Kidney tubule cell (primary cell): ENCODE measurements at places on chromosomes 12 and 14.

DNA sequence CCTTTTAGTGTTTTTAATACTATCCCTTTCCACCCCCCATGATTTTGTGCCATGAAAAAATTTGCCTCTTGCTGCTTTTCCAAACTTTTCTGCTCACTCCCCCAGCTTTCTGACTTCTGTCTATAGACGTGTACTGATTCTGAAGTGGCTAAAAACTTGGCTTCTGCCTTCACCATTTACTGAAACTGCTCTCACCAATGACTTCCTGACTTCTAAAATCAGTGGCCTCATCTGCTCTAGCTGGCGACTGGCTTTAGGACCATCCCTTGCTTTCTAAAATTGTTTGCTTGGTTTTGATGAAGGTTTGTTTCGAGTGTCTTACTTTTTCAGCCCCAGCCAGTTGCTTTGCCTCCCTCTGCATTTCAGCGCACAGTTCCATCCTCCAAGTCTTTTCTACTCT lies 145.3 kb downstream of the HELB start:
- no peak for DNase-seq

DNA sequence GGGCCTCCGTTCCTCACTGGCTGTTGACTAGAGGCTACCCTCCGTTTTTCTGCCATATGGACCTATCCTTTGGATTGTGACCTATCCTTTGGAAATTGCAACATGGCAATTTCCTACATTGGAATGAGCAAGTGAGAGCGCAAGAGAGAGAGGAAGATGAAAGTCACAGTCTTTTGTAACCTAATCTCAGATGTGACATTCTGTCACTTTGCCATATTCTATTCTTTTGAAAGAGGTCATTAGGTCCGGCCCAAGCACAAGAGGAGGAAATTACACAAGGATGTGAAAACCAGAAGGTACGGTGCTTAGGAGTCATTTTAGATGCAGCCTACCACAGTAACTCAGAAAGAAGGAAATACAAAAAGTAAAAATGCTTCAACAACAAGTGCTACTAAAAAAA lies 47.3 kb upstream of the SRP54 start:
- DNase-seq, result no peak

DNA sequence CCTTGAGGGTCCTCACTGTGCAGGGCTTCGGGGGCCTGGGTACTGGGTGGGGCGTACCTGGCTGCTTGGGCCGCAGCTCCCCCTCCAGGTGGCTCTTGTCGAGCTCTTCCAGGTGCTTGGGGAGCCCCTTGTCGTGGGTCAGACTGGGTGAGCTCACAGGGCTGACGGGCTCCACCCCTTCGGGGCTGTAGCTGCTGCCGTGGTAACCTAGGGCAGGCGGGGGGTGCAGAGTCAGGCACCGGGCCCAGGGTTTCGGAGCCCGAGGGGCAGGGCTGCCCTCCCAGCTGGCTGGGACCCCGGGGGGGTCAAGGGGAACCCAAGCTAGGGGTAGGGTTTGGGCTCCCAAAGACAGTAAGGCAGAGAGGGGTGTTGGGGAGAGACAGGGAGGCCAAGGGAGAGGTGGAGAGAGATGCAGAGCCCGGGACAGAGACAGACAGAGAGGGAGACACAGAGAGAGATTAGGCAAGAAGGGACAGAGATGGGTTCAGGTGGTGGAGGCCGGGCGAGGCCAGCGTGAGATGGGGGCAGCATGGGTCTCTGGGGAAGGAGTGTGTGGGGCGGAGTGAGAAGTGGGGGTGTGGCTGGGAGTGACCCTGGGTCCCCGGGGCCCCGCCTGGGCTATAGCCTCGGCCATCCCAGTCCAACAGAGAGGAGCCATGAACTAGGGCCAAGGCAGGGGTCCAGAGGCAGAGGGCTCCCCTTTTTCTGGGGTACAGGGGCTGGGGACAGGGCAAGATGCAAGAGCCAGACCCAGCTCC lies 40.7 kb downstream of the RFLNA start:
- no peak for DNase-seq

GRCh38 chr14:34029921-34030334 lies 79.1 kb upstream of the EGLN3 start:
- DNase-seq, result no peak

GRCh38 chr12:50734409-50735263 lies 29.3 kb upstream of the ATF1 start:
- peak; percentile 33 for DNase-seq

GRCh38 chr12:104060791-104061190 lies 3.5 kb upstream of the HCFC2 start:
- DNase-seq, result peak; percentile 79
